Chondrocyte (in vitro differentiated cells): ENCODE measurements at places on chromosomes 4 and X. TPM values are rescaled to one million over a fixed set of nuclear protein-coding genes. Genes with fewer than 3 reads are reported as not detected.

GRCh38 chrX:18793601-18794089, 86.2 kb downstream of the PPEF1 start:
- peaks cover 5% of the 10 kb centered on the region for H3K4me1 ChIP-seq
- no peaks in the 10 kb centered on the region for H3K27me3 ChIP-seq
- H3K27ac ChIP-seq = no peak overlapping the region
- DNase-seq = no peak
- no peak overlapping the region for H3K4me3 ChIP-seq

GRCh38 chr4:1075225-1075624, 38.1 kb downstream of the RNF212 start:
- no peak overlapping the region for H3K4me3 ChIP-seq
- H3K4me1 ChIP-seq = peaks cover 6% of the 10 kb centered on the region
- H3K27ac ChIP-seq = no peak overlapping the region

GRCh38 chrX:125497667-125498066, 178.0 kb downstream of the TEX13C start:
- H3K4me1 ChIP-seq = no peaks in the 10 kb centered on the region
- no peak overlapping the region for H3K27ac ChIP-seq
- H3K4me3 ChIP-seq = no peak overlapping the region
- no peak for DNase-seq
- H3K27me3 ChIP-seq = no peaks in the 10 kb centered on the region

GRCh38 chr4:173801876-173802661, 272.0 kb upstream of the HAND2 start:
- no peaks in the 10 kb centered on the region for H3K4me1 ChIP-seq
- no peaks in the 10 kb centered on the region for H3K36me3 ChIP-seq
- H3K27ac ChIP-seq = no peak overlapping the region
- H3K4me3 ChIP-seq = no peak overlapping the region
- peaks cover 12% of the 10 kb centered on the region for H3K27me3 ChIP-seq

The OPN1MW gene
- total RNA-seq = not detected in 3 replicates
